Activated T-helper 1 cell treated with anti-CD3 and anti-CD28 coated beads, Interleukin-12 subunit alpha, Interleukin-12 subunit beta, Interleukin-2, Interleukin-4 antibody, amounts not matched to agents 30 ng/mL and 10 ng/mL and 1 ng/mL, durations not matched to agents 14 hours and 24 hours and 36 hours (primary cell): ENCODE measurements at places on chromosomes 1 and 21.

GRCh38 chr1:113191579-113192076 lies 118.6 kb downstream of the LRIG2 start:
- no peak for DNase-seq

GRCh38 chr1:42973286-42973685 lies 14.6 kb upstream of the SLC2A1 start:
- no peak for DNase-seq

DNA sequence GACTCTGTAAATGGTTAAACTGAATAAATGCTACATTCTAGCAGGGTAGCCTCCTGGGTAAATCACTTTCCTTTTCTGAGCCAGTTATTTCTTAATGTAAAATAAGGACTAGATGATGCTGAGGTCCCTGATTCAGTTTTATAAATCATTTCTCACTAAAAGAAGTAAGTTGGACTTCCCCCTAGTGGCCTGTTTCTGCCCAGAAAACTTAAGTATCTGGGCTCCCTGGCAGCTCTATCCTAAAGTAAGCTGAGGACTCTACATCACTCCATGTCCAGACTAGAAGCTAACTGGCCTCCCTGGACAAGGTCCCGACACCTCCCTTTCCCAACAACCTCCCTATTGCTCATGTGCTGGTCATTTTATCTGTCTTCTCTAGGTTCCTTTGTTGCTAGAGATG lies 3.0 kb downstream of the GPN2 start:
- no peak for DNase-seq

GRCh38 chr21:45333583-45334121 lies 46.0 kb upstream of the POFUT2 start:
- no peak for DNase-seq

GRCh38 chr1:148353461-148354283 lies 129.4 kb downstream of the PPIAL4G start:
- no peak for DNase-seq

- peak; percentile 31 for DNase-seq
Observed at GRCh38 chr21:26842974-26843932, 2.0 kb downstream of the ADAMTS1 start.

DNA sequence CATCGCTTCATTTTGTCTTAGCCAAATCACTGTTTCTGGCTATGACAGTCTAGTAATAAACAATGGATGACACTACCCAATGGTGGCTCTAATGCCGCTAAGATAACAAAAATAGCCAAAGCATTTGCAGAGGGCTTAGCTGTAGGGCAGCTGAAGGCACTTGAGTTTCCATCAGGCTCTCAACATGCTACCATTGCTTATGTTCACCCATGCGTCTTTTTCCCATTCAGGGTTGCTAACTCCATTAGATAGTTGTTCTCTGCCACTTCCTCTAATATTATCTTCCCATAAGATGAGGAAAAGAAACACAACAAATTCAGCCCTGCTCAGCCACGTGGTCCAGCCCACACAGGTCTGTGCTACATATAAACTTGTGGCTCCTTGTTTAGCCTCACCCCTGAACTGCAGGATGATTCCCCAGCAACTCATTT lies 159.6 kb downstream of the TOMM20 start:
- no peak for DNase-seq

DNA sequence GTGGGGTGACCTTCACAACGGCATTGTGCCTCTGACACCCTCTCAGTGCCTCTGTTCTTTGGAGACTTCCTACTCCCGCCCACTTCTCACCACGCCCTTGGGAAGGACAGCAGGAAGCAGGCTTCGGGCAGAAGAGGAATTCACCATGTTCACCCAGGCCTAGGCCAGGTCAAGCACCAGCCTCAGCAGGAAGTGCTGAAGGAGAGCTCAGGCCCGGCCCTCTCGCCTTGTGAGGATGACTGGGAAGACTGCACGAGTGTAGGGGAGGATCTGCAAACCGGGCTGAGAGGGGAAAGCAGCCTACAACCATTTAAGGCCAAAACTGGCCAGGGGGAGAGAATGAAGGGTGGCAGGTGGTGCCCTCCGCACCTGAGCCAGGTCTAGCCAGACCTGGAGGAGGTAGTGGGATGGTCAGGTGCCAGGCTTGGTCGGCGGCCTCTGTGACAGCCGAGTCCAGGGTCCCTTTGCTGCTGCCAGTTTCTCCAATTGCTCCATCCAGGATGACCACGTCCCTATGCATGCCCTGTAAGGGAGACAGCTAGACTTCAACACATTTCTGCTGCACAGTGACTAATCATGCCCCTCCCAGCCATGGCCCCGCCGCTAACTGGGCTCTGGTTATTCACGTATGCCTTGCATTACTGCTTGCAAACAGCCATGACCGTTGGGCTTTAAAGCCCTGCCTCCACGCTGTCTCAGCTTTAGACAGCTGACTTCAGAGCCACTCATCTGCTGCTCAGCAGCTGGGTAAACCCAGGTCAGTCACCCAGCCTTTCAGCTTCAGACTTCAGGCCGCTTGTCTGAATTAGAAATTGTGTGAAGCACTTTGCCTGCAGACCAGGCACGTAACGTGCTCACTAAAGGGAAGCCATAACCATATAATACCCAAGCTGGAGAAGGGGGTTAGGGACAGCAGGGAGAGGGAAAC lies 8.9 kb downstream of the MRTO4 start:
- no peak for DNase-seq

GRCh38 chr1:158989424-158989823 lies 20.3 kb upstream of the IFI16 start:
- DNase-seq: no peak

- no peak for DNase-seq
Observed at GRCh38 chr1:228217551-228218344, 9.9 kb downstream of the OBSCN start.

DNA sequence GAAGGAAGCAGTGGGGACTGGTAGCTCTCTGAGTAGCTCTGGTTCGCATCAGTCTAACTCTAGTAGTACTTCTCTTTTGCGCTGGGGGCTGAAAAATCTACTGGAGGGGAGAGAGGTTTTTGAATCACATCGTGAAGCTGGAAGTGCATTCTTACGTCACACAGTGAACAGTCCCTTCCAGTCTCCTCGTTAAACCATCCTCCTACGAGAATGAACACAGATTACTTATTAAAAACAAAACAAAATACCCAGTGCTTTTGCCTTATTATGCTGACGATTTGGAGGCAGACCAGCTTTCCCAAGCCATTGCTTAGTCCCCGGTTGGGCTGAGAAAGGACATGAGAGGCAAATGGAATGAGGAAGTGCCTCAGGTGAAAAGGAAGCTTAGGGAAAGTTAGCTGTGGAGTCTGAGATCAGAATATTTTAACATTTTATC lies 16.1 kb downstream of the HUNK start:
- DNase-seq: no peak

- DNase-seq: no peak
Observed at GRCh38 chr1:185759061-185759460, 24.9 kb downstream of the HMCN1 start.

- no peak for DNase-seq
Observed at GRCh38 chr1:43524804-43525203, 5.9 kb upstream of the PTPRF start.

GRCh38 chr1:115319706-115320105 lies 18.3 kb downstream of the NGF start:
- DNase-seq: no peak

- DNase-seq: no peak
Observed at GRCh38 chr21:17334484-17334883, 178.4 kb upstream of the CXADR start.

DNA sequence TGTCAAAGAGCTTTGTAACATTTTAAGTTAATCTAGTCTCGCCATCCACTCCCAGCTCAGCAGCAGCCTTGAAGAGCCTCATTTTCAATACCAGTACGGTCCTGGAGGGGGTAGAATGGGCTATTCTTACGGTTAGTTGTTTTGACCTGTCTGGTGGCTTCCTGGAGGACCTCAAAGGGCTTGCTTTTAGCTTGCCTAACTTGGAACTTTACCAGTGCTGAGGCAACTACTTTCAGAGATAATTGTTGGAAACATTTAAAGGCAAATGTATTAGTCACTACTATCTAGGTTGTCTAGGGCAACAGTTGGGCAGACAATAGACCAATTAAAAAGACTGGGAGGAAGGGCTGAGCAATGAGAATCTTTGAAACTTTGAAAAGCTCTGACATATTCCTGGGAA lies 56.0 kb downstream of the TTLL7 start:
- DNase-seq: no peak

- no peak for DNase-seq
Observed at GRCh38 chr21:42989816-42990650, 15.7 kb downstream of the PKNOX1 start.

- no peak for DNase-seq
Observed at GRCh38 chr1:30273021-30273325, 450.4 kb downstream of the MATN1 start.

- DNase-seq: no peak
Observed at GRCh38 chr1:168257397-168257796, 23.3 kb upstream of the TBX19 start.

GRCh38 chr1:7539769-7540175 lies 231.3 kb upstream of the VAMP3 start:
- no peak for DNase-seq

- no peak for DNase-seq
Observed at GRCh38 chr1:54007613-54008012, 10.4 kb downstream of the LDLRAD1 start.

DNA sequence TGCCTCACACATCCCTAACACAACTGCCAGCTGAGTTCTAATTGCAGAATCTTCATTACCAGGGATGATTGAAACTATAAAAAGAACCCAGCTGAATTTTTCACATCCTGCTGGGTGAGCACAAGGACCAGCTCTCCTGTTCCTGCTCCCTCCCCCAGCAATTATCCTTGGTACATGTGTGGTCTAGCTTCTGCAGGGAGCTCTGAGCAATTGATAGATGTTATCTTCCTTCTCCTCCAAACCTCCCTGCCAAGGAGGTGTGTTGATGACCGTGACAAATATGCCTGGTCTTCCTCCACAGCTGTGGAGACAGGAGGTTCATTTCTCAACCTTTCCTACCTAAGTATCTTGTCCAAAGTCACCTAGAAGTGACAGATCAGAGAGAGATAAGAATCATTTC lies 65.3 kb upstream of the MAN1A2 start:
- DNase-seq: no peak
